Fibroblast of lung (primary cell): ENCODE measurements at places on chromosomes 16 and 17.

- DNase-seq = no peak
Measured at GRCh38 chr16:87201790-87202189, 115.4 kb downstream of the C16orf95 start.

DNA sequence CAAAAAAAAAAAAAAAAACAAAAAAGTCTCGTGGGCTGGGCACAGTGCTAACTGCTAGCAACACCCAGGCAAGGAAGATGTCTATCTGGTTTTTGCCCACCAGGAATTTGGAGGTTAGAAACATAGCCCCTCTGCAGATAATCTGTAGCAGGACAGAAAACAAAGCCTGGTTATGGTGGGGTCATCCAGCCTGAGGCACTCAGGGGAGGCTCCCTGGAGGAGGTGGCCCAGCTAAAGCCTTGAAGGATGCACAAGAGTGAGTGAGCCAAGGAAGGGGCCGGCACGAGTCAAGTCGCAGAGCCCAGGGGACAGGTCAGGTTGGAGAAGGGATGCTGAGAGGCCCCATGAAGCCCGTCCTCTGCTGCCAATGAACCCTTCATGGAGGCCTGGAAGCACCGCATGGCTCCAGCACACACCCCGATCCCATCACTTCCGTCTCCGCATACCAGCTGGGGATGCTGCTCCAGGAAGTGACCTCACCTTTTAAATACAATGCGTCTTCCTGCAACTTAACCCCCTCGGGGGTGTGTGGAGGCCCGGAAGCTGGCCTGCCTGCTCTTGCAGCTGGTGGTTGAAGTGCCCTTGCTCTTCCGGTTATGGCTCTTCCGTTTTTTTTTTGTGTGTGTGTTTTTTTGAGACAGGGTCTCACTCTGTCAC, 86.5 kb downstream of the ENGASE start:
- DNase-seq = no peak

DNA sequence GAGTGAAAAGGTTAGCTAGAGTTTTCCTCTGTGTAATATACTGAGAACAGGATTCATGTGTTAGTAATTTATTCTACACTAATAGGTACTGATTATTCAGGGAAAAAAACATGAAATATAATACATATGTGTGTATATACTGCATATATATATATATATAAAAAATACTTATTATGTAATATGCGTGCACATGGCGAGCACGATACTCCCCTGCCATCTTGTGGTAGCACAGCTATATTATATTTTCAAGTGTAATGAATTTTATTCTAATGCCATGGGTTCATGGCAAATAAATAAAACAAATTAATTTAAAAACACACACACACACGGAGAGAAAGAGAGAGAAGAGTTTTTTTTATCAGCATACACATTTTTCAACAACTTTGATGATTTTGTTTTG, 460.6 kb downstream of the KCNJ2 start:
- DNase-seq = no peak

DNA sequence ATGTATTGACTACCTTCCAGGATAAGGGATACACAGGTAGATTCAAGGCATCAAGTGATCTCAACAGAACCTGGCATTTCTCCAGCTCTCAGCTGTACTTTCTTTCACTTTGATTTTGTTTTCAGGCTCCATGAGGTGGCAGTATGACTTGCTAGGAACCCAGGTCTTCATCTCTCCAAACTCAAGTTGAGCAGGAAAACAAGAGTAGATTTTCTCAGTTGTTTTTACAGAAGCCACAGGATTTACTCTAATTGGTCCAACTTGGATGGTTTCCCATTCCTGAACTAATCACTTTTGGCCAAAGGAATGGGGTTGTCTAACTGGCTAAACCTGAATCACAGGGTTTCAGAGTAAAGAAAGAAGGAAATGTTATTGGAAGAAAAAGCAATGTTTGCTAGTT, 146.6 kb downstream of the TRIM37 start:
- peak; percentile 62 for DNase-seq

DNA sequence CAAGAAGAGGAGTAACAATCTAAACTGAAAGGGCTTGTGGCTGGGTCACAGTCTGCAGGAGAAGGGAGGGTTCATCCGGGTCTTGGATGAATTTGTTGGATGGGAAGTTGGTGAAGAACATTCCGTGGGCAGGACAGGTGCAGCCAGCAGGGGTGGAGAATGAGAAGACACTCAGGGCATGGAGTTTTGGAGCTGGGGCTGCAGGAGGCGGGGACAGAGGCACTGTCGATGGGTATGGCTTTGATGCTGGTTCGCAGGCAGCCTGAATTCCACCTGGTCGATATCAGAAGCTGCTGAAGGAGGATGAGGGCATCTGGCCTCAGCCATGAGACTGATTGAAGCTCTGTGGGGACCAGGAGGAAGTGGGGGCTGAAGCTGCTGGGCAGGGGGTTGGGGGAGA, 36.1 kb upstream of the CBFA2T3 start:
- DNase-seq = no peak

DNA sequence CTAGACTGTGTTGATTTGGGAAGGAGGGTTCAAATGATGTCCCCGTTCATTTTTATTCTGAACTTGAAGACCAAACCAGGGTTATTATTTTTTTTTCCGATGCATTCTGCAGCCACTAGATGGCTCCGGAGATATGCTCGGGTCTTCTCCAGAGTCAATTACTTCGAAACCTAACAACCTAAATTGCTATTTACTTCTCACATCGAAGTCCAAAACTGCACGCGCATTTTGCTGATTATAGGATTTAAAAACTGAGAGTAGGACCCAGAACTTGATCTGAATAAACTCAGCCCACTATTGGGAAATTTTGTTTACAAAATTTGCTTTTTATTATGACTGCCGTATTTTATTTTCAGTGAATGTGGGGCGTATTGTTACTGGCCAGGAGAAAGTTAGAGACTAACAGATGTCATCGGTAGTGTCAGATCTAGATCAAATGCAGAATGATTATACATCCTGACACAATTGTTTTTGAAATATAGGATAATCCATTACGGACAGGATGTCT, 263.8 kb downstream of the HS3ST3A1 start:
- peak; percentile 87 for DNase-seq

GRCh38 chr17:30520436-30520835, 43.2 kb downstream of the GOSR1 start:
- peak; percentile 74 for DNase-seq

DNA sequence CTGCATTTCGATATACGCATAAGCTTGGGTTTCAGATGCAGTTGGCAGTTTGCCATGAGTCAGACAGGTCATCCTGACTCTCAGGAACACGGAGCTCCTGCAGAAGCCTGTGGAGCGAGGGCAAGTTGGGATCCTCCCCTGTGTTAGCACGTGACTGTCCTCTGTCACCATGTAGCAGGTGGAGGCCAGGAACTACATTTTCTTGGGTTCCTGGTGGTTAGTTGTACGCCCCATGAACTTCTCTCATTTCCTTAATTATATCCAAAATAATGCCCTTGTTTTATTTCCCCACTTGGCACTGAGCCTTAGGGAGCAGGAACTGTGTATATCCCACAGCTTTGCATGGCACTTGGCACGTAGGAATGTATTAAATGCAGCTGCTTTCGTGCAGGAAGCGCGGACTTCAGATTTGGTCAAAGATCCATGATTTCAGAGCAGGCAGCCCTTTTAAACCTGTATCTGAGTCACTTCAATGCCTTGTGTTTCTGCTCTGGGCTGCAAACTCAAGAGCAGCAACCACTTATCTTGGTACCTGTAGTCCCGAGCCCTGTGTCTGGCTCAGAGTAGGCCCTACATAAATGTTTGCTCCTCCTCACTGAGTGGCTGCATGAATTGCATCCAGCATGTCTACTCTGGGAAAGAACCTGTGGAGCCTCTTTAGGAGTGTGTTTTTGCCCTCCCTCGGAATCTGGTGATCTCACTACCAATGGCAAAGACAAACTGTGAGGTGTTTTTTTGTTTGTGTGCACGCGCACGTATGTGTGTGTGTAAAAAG, 428.4 kb downstream of the MAF start:
- DNase-seq = no peak

GRCh38 chr17:75344666-75345065, 55.4 kb upstream of the SLC25A19 start:
- DNase-seq = no peak

DNA sequence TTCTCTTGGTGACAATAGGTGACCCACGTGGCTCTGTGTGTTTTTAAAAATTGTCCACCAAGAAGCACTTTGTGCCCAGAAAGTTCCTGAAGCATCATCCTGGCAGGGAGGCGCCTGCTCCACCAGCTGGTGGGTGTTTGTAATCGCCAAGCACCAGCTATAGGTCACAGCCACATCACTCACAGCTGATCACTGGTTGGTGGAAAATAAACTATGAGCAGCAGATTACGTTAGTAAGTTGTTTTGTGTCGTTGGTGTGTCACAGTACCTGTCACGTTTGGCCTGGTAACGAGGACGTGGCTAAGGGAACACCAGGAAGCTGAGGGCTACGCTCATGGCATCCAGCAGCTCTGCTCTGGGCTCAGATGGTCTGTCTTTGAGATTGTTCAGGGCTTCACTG, 10.1 kb downstream of the MRM3 start:
- peak; percentile 32 for DNase-seq

DNA sequence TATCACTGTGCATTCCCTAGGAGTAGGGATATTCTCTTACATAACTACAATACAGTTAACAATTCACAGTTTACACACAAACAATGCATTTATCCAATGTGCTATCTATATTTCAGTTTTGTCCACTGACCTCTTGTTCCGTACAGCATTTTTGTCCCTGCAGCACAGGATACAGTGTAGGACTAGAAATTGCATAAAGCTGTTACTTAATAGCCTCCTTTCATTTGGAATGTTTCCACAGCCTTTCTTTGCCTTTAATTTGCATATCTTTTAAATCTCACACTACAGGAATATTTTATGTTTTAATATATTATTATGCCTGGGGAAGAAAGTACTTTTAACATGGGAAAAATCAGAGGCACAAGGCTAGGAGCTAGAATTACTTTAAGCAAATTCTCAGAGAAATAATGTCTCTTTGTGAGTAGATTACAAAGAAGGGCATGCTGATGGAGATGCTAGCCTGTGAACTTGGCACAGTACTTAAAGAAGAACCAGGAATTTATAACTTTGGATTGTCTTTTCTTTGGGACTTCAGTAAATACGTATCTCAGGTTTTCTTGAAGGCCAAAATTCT, 144.3 kb downstream of the ITFG1 start:
- no peak for DNase-seq

- no peak for DNase-seq
Measured at GRCh38 chr17:61130330-61130729, 269.3 kb upstream of the TBX2 start.

- DNase-seq = no peak
Measured at GRCh38 chr17:82461827-82462524, 3.4 kb downstream of the NARF start.

GRCh38 chr16:90031931-90032673, 12.8 kb upstream of the DBNDD1 start:
- peak; percentile 30 for DNase-seq
